Activated CD4-positive, alpha-beta memory T cell treated with anti-CD3 and anti-CD28 coated beads for 36 hours (primary cell): ENCODE measurements at places on chromosomes 4 and X.
A peak's percentile ranks its signal among the peaks of the same experiment; 100 is the strongest.

- DNase-seq, result no peak
Observed at GRCh38 chr4:81786063-81786763, 314.5 kb upstream of the RASGEF1B start.

DNA sequence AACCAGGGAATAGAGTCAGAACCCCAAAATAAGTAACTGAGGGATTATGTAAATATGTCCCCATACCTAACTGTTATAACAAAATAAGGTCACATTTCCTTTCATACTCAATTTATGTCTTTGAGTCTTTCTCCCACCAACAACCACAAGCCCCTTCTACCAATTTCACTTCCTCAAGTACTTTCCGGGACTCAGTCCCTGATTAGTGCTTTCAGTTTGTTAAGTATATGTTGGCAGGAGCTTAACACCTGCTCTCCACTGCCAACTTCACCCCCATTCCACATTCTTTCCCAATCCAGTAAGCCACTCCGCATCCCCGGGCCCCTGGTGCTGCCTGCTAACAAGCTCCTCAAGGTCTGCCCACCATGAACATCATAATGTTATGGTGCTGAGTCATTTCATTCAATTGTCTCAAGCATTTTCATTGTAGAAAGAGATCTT lies 71.3 kb upstream of the SPRY1 start:
- no peak for DNase-seq

GRCh38 chr4:6724421-6725111 lies 8.6 kb downstream of the BLOC1S4 start:
- DNase-seq, result no peak

DNA sequence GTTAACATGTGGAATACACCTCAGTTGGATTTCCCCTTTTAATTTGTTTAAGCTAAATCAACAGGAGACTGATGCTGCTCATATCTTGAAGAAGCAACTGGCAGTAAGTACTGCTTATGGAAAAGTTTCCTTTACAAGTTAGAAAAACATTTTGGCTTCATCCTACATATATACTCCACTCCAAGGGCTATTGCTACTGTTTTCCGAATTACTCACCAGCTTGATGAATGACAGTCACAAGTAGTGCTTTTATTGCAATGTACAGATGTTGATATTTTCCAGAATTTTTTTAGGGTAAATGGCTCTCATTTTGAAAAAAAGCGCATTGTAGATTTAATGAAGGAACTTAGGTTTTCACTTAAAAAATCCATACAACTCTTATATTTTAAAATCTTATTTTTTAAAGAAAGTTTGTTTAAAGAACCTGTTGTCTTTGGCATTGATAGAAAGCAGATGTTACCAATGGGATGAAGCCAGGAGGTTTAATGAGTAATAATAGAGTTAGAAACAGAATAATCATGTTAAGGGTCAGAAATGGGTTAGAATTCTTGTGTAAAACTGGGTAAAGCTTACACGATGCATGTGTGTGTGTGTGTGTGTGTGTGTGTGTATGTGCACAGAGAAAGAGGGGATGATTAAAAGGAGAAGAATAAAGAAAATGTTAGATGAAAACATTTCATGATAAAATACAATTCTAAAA lies 272.9 kb downstream of the CFAP299 start:
- no peak for DNase-seq

- no peak for DNase-seq
Observed at GRCh38 chr4:146343199-146343598, 128.9 kb downstream of the REELD1 start.

DNA sequence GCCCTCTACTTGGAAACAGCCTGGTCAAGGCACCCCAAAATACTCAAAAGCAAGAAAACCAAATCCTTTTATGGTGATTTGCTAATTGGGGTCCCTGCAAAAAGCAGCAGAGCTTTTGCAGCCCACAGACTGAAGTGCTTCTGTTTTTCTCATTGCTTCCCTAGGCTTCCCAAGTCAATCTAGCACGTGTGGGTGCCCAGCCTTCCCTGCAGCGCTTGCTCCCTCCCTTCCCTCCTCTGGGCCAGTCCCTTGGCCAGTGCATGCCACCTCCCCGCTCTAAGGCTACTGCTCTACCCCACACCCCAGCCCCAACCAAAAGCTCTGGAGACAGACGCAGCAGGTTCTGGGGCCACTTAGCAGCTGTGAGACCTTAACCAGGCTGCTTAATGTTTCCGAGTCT lies 53.6 kb downstream of the ANAPC4 start:
- no peak for DNase-seq

GRCh38 chr4:105603158-105603557 lies 50.7 kb downstream of the ARHGEF38 start:
- DNase-seq, result no peak

- DNase-seq, result no peak
Observed at GRCh38 chrX:13419276-13419675, 99.4 kb upstream of the ATXN3L start.

DNA sequence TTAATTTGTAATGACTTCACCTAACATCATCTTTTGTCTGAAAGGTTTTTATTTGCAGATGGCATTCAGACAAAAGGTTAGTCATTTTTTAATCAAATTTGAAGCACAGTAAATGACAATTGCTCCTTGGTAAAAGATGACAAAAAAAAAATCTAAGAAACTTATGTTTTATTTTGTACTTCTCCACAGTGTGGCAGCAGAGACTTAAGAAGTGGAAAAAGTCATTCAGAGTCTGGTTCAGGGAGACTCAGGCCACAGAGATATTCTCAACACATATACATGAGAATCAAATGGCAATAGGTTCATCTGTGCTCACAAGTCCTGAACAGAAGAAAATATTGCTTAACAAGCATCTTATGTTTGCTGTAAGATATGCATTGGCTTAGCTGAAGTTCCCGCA lies 436.2 kb downstream of the KCNIP4 start:
- no peak for DNase-seq

DNA sequence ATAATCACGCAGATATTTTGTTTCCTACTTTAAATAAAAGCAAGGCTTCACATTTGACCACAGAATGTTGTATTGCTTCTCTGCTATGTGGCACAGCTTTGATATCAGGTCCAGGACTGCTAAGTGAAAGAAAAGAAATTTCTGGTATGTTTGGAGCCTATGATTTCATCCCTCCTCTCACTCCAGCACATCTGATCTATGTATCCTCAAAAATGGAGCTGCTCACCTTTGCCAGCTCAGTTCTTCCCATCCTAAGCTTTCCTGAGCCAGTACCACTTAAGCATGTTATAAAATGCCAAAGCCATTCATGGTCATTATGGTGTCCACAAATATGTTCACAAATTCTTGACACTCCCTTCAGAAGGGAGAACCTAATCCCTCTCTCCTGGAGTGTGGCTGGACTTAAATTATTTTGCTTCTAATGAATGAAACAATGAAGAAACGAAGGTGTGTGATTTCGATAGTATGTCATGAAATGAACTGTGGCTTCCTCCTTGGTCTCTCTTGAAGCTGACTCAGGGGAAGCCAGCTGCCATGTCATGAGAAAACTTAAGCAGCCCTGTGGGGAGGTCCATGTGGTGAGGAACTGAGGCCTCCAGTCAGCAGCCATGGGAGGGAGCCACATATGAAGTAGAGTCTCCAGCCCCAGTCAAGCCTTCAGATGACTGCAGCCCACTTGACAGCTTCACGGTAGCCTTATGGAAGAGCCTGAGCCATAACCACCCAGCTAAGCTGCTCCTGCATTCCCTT lies 207.7 kb downstream of the MGST2 start:
- DNase-seq, result peak; percentile 32

DNA sequence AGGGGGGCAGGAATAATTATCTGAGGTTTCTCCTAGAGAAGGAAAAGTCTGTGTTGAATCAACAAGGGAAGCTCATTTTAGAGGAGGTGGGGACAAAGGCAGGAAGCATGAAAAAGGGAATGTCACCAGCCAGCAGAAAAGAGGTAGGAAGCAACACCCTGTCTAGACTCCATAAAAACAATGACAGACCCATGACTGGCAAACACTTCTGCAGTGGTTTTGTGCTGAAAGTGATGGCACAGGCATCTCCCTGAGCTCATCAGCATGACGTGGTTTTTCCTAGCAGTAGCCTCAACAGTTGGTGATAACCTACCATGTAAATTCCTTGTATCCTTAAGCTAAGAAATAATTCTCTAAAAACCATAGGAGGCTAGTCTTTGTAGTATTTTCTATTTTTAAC lies 110.7 kb upstream of the GALNT7 start:
- no peak for DNase-seq

DNA sequence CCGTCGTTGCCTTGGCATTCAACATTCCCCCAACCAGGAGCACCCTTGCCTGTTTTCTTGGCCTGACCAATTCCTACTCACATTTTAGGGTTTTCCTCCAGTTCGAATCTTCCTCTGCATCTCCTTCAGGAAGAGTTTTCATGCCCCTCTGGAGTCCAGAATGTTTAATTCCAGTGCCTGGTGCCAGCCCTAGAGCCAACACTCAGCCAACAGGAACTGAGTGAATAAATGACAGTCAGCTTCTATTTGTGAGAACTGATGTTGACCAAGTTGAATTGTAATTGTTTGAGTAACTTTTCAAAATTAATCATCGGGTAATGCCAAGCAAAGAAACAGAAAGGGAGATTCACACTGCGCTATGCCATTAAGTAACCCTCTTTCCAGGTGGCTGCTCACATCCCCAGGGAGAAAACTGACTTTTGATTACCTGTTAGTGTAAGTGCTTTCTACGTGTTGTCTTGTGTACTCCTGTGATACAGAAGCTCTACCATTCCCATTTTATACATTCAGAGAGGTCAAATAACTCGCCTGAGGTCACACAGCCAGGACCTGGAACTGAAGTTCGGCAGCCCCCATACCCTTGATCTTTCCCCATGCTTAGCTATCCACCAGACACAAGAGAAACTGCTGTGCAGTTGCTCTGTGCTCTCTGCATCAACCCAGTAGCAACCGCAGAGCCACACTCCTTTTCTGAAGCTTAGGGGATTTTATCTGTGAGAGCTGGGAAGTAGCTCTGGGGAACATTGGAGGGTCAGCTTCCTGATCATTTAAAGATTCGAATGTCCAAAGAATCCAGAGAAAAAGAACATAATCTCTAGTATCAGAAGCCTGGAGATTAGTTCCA lies 19.0 kb upstream of the SLC2A9 start:
- DNase-seq, result no peak

- no peak for DNase-seq
Observed at GRCh38 chr4:168484626-168485025, 4.3 kb upstream of the DDX60L start.

- DNase-seq, result no peak
Observed at GRCh38 chr4:15376594-15376993, 51.2 kb upstream of the C1QTNF7 start.

GRCh38 chr4:10565166-10565780 lies 108.0 kb upstream of the ZNF518B start:
- no peak for DNase-seq

DNA sequence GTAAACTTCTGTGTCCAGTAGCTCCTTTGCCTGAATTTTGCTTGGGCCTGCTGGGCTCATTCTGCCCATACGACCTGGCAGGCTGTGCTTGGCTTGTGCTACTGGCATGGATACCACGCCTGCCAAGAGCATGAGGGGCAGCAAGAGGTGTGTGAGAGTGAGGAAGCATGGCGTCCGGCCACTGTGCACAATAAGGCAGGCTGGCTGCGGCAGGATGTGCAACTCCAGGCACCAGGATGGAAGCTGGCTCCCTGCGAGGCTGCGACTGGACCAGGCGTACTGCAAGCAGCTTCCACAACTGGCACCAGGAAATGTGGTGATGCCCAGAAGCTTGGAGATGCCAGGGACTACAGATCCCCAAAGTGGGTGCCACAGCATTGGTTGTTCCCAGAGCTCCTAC lies 709.3 kb downstream of the PCDH18 start:
- no peak for DNase-seq

GRCh38 chrX:38382663-38383062 lies 30.3 kb downstream of the OTC start:
- DNase-seq, result no peak

DNA sequence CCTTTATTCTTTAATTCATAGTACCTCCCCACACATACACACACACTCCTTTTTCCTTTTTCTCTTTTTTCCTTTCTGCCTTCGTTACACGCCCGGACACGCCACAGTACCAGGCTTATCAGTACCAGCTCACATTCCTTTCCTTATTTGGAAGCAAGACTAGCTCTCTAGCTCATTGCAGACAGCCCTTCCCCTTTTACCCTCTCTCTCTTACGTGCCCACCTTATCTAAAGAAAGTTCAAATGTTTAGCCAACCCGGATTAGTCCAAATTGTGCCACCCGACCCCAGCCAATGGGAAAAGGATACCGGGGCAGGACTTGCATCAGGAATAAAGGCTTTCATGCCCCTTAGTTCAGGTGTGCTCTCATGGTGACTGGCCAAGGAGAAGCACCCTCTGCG lies 194.7 kb upstream of the VCX3A start:
- no peak for DNase-seq

GRCh38 chr4:74653331-74654229 lies 140.7 kb downstream of the BTC start:
- no peak for DNase-seq
